Eye (tissue), 1 donor: ENCODE measurements at places on chromosomes 6 and 20.

DNA sequence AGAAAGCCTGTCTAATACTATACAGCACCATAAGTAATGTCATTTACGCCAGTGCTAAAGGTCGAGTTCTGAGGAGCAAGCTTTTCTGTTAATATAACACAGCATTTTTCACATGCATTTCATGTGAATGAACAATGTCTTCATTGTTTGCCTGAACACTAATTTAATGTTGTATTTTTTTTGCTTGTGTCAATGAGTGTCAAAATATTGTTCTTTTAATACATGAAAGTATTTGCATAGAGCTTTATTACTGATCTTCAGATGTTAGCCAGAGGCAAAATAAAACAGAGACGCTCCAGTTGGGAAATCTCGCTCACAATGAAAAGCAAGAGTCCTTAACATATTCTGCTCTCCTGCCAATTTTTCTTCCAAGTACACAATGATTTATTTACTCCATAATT, 151.8 kb downstream of the FOXC1 start:
- DNase-seq, result no peak

GRCh38 chr6:170296746-170297575, 6.1 kb upstream of the DLL1 start:
- DNase-seq, result peak; percentile 78

DNA sequence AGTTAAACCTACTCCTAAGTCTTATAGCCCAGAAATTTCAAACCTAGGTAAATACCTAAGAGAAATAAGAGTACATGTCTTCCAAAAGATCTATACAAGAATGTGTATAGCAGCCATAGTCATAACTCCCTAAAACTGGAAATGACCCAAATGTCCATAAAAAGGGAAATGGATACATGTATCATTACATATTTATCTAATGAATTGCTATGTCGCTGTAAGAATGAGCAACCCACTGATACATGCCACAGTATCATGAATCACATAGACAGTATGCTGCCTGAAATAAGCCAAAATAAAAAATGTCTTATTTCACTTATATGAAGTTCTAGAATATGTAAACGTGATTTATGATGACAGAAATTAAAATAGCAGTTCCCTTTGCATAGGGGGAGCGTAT, 679.5 kb downstream of the MAFB start:
- no peak for DNase-seq

- DNase-seq, result no peak
Measured at GRCh38 chr6:158938220-158938619, 61.8 kb downstream of the RSPH3 start.

DNA sequence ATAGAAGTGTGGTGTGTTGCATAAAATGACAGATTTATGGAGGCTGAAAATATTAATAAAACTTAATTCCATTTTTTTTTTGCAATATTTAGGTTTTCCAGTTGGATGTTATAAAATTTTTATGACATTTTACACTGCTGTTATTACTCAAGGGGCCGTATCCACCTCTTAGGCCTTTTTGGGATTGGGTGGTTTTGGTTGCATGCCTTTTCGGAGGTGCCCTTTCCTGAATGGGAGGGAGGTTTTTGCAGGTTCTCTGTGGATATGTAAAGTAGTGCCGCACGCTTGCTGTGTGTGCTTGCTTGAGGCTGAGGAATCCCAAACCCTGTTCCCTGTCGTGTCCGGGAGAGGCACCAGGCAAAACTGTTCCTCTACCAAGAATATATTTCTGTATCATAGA, 6.8 kb downstream of the ARID1B start:
- no peak for DNase-seq

- no peak for DNase-seq
Measured at GRCh38 chr20:58077282-58077681, 151.2 kb downstream of the ANKRD60 start.

DNA sequence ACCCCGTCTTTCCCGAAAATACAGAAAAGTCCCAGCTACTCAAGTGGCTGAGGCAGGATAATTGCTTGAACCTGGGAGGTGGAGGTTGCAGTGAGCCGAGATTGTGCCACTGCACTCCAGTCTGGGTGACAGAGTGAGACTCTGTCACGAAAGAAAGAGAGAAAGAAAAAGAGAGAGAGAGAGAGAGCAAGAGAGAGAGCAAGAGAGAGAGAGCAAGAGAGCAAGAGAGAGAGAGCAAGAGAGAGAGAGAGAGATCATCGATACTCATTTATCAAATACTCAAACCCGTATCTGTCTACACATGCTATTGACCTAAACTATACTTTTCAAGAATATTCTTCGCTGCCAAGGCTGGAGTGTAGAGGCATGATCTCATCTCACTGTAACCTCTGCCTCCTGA, 28.2 kb upstream of the SALL4 start:
- DNase-seq, result no peak

GRCh38 chr6:78611886-78612480, 255.4 kb upstream of the IRAK1BP1 start:
- no peak for DNase-seq

DNA sequence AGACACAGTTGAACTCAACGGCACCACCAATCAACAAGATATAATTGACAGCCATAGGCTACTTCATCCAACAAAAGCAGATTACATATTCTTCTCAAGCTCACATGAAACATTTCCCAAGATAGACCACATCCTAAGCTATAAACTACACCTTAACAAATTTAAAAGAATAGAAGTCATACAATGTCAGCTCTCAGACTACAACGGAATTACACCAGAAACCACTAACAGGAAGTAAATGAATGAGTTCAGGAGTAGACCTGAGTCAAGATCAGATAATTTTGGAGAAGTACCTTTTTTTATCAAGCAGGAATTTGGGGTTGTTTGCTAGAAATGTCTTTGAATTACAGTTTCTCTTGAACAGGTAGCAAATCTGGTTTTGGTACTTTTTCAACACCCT, 237.8 kb downstream of the TBX18 start:
- no peak for DNase-seq

DNA sequence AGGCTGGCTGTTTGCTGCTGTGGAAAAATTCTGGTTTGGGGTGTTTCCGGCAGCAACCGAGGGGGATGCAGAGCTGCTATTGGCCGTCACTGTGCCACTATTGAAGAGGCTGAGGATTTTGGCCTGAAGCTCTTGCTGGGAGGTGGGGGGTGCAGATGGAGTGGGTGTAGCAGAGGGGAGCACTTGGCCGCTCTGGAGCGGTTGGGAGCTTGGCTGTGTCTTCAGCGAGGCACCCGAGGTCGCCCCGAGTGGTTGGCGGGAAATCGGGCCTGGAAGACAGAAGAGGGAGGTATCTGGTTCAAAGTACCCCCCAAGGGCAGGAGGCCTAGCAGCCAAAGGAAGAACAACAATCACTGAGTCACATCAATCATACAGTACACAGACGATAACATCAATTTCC, 27.1 kb downstream of the NCOA5 start:
- no peak for DNase-seq

DNA sequence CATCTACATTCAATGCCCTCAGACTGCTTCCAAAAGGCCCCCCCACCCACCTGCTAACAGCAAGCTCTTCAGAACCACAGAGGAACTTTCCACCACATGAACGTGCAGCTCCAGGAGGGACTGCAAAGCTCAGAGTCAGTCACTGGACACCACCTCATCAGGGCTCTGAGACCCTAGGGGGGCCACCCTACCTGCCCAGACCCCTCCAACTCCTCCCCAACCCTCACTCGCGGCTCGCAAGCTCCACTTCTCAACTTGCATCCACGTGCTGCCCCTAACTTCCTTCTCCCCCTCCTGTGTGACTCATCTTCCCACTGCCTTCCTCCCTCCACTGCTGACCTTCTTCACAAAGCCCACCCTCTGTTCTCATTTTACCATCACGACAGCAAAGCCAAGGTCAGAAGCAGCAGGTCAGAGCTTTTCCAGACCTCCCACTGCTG, 6.5 kb downstream of the MBOAT1 start:
- DNase-seq, result no peak

DNA sequence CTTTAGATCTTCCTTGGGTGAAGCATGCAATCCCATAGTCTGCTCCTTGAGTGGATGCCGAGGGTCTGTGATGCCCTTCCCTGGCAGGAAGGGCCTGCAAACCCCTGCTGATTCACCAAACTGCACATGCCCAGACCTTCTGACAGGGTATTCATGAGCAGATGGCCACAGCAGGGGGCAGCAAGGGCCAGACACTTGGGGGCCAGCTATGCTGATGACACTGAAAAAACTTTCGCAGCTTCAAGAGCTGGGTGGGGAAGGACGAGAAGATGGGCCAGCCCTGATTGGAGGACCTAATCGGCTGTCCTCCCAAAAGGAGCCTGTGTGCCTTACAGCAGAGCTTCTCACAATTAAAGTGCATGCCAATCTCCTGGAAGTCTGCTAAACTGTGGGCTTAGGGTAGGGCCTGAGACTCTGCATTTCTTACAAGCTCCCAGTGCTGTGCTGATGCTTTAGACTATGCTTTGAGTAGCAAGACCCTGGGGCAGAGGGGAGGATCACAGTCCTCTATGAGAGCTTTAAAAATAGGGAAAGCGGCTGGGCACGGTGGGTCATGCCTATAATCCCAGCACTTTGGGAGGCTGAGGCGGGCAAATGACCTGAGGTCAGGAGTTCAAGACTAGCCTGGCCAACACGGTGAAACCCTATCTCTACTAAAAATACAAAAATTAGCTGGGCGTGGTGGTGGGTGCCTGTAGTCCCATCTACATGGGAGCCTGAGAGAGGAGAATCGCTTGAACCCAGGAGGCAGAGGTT, 15.2 kb upstream of the GDAP1L1 start:
- DNase-seq, result peak; percentile 54

DNA sequence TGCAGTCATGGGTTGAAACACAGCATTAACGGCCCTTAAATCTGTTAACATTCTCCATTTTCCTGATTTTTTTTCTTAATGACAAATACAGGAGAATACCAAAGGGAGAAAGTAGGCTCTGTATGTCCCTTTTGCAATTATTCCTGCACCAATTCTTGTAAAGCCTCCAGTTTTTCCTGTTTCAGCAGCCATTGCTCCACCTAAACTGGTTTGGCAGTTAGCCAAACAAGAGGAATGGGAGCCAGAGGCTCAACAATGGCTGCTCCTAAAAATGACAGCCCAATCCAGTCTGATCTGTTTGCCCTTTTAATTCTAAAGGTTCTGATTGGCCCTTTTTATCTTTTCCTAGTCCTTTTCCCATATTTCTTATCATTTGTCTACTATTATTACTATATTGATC, 284.2 kb upstream of the SGK1 start:
- no peak for DNase-seq

- no peak for DNase-seq
Measured at GRCh38 chr6:120111001-120111400, 761.4 kb upstream of the MAN1A1 start.

DNA sequence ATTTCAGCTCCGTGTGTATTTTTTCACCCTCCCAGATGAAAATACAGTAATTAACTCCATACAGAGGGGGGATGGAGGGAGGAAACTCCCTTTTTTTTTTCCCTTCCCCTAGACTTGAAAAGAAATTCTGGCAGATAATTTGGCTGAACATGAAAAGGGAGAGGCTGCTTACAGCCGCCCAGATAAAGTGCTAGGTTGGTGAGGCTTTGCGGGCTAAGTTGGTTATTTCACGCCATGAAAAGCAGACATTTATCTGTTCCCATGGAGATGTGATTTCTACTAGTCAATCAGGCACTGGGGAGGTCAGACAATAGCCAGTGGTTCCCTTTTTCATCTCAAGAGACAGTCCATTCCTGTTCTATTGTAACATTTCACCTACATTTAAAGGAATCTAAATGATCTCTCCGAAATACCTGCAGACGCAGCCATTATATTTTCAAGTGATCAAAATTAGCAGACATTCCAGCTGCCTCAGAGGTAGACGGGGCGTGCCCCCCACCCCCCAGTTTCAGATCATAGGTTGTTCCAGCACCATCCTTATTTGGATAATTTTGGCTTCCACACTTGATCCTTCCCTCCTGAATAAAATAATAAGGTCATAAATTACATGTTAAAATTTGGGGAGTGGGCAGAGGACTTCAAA, 143.9 kb upstream of the ZNF217 start:
- DNase-seq, result peak; percentile 63

GRCh38 chr6:133804265-133804664, 84.6 kb upstream of the TCF21 start:
- DNase-seq, result no peak

DNA sequence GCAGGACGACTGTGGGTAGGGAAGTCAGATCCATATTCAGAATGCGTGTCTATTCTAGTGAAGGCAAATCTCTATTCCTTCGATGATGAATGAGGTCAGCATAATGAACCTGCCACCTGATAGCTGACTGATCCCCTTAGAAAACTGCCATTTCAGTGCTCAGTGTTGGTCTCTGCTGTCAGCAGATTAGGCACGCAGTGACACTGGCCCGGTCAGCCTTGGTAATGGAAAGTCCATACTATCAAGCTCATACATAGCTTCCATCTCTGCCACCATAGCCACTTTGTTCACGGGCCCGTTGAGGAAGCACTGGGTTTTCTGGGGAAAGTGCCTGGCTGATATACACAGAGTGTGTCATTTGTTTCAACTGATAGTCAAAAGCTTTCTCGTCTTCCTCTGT, 54.0 kb downstream of the C6orf52 start:
- no peak for DNase-seq

- DNase-seq, result peak; percentile 30
Measured at GRCh38 chr6:128712898-128713297, 170.0 kb upstream of the LAMA2 start.

DNA sequence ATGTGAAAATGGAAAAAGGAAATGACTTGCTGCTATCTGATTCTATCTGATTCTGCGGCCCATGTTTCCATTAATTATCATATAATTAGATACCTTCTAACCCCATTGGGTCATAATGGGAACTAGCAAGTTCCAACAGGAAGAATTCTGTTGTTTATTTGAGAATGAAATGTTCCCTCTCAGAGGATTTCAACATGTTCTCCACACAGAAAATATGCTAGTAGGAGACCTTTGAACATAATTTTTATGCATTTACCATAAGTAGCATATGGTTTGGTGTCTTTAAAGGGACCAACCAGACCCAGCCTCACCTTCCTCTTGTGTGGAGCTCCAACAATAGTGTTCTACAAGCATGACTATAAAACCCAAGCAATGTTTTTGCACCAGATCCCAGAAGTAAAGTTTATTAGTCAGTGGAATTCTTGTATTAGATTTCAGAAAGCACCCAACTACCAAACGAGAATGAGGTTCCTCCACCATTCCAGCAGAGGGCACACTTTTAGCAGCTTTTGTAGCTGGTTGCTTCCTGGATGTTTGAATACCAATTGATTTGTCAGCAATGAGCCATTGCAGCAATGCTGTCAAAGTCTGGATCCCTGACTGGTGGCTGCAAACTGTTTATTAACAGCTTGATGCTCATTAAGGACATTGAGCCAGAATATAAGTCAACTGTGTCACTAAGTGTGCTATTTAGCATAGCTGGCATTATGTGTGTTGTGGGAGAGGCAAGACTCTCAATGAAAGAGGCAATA, 143.6 kb upstream of the GJE1 start:
- peak; percentile 12 for DNase-seq

GRCh38 chr20:58700121-58700821, 7.7 kb downstream of the NPEPL1 start:
- no peak for DNase-seq

- DNase-seq, result no peak
Measured at GRCh38 chr6:3526962-3527650, 70.3 kb upstream of the SLC22A23 start.
